Hypothalamus (tissue), 51 donors: ENCODE measurements at places on chromosomes 11 and 22.

DNA sequence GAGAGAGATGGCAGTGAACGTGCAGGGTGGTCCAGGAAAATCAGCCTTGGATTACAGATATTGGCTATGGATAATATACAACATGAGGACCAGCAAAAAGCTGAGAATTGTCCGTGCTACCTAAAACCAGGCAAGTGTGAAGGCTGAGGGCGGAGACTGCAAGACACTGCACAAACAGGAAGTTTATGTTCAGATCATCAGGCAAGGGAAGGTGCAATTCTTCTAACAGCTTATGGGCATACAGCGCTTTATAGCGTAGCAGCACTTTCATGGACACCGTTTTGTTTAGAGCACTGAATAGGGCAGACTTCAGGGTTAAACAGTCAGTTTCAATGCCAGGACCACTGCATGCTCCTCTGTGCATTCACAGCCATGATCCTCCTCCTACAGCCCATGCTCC, 93.1 kb upstream of the TMEM45B start:
- DNase-seq, result no peak

- no peak for DNase-seq
These were observed 273.0 kb downstream of the TBC1D22A start for GRCh38 chr22:47035425-47035881.

GRCh38 chr11:32894921-32895320, 2.3 kb downstream of the QSER1 start:
- no peak for DNase-seq

DNA sequence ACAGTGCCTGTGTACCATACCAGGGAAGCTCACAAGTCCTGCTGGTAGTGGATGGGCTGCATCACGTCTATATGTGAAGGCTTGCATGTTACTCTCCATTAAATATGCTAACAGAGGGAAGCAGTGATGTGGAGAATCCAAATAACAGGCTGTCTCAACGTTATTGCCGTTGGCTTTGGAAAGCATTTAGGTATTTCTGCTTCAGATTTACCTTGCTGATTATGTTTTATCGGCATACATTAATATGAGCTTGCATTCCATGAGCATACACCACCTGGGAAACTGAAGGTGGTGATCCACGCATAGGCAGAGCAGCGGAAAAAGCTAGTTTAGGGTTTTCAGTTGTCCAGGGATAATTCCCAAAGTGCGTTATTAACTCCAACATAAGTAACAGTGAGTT, 175.0 kb downstream of the GRIK4 start:
- no peak for DNase-seq

DNA sequence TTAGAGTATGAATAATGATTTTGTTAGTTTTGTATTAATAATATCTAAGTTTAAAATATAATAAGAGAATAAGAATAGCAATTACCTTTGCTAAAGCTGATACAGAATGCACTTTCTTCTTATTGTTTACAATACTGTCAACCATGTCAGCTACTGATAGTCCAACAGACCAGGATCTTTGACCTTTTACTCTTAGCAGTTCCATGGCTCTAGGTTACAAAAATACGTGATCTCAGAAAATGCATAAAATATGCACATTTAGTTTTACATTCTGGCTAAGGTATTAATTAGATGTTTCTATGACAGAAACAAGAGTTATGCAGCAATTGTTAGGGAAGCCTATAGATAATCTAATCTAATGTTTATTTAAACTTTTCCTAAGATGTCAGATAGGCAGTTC, 7.5 kb upstream of the TSG101 start:
- DNase-seq, result no peak

GRCh38 chr11:7894251-7894650, 36.8 kb downstream of the OR10A6 start:
- DNase-seq, result no peak
